NCI-H226 (cell line): ENCODE measurements at places on chromosomes 4 and X.

DNA sequence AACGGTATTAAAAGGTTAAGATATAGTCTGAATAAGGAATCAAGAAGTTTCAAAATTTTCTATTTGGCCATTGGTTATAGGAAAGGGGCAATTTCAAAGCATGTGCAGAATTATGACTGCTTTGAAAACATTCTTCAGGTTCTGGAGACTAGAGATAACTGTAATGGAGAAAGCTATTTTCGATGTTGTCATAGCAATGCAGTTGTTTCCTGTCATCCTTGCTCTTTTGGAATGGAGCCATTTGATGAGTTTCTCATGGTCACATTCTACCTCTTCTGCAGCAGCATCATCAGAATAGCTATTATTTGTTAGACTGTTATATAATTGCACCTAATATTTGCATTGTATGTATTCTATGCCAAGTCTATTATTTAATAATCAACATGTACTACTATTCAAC, 368.2 kb upstream of the NR3C2 start:
- DNase-seq = no peak

- no peak for DNase-seq
Measured at GRCh38 chr4:36255577-36255976, 11.3 kb upstream of the ARAP2 start.

GRCh38 chr4:89538886-89539285, 231.3 kb upstream of the GPRIN3 start:
- DNase-seq = no peak

- DNase-seq = no peak
Measured at GRCh38 chr4:70306076-70306475, 28.7 kb upstream of the CABS1 start.
